Osteoblast (primary cell): ENCODE measurements at places on chromosomes 4 and X. TPM values are rescaled to one million over a fixed set of nuclear protein-coding genes. Genes with fewer than 3 reads are reported as not detected.

DNA sequence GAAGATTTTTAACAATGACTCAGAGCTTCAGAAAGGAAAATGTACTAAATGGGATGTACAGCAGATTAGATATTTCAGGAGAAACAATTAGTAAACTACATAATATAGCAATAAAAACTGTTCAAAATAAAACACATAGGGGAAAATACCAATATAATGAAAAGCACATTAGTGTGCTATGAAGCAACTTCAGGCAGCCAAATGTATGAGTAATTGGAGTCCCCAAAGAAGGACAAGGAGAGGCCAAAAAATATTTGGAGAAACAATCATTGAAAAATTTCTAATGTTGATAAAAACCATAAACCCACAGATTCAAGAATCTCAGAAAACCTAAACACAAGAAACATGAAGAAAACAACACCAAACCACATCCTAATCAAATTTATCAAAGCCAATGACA lies 129.3 kb upstream of the CHRDL1 start:
- no peak overlapping the region for H3K4me3 ChIP-seq
- H3K27ac ChIP-seq = no peak overlapping the region
- H3K36me3 ChIP-seq = no peaks in the 10 kb centered on the region
- no peak for DNase-seq
- no peaks in the 10 kb centered on the region for H3K4me1 ChIP-seq

GRCh38 chr4:158722291-158722916 lies 792 bp downstream of the PPID start:
- H3K4me1 ChIP-seq = peaks cover 10% of the 10 kb centered on the region
- DNase-seq = peak; percentile 86
- peaks cover 10% of the 10 kb centered on the region for H3K27me3 ChIP-seq
- H3K27ac ChIP-seq = peak overlapping the region; percentile 96
- peak overlapping the region; percentile 87 for H3K4me3 ChIP-seq
- peaks cover 29% of the 10 kb centered on the region for H3K36me3 ChIP-seq

- H3K36me3 ChIP-seq = no peaks in the 10 kb centered on the region
- no peak overlapping the region for H3K4me3 ChIP-seq
- no peak for DNase-seq
- H3K27me3 ChIP-seq = no peaks in the 10 kb centered on the region
- no peaks in the 10 kb centered on the region for H3K4me1 ChIP-seq
These were observed 396.7 kb downstream of the FSTL5 start for GRCh38 chr4:161767116-161767515.

- peak overlapping the region; percentile 14 for H3K4me3 ChIP-seq
- no peaks in the 10 kb centered on the region for H3K27me3 ChIP-seq
- peaks cover 29% of the 10 kb centered on the region for H3K4me1 ChIP-seq
- peak overlapping the region; percentile 51 for H3K27ac ChIP-seq
These were observed 58.0 kb downstream of the SH3BGRL start for GRCh38 chrX:81259714-81260395.

- no peak overlapping the region for H3K27ac ChIP-seq
- no peaks in the 10 kb centered on the region for H3K36me3 ChIP-seq
- H3K4me1 ChIP-seq = no peaks in the 10 kb centered on the region
- no peak for DNase-seq
These were observed 7.5 kb upstream of the HPGDS start for GRCh38 chr4:94350095-94350494.

- H3K27me3 ChIP-seq = no peaks in the 10 kb centered on the region
- peak overlapping the region; percentile 32 for H3K27ac ChIP-seq
- H3K36me3 ChIP-seq = no peaks in the 10 kb centered on the region
- H3K4me1 ChIP-seq = peaks cover 24% of the 10 kb centered on the region
These were observed 21.3 kb downstream of the ABCG2 start for GRCh38 chr4:88137112-88137511.

DNA sequence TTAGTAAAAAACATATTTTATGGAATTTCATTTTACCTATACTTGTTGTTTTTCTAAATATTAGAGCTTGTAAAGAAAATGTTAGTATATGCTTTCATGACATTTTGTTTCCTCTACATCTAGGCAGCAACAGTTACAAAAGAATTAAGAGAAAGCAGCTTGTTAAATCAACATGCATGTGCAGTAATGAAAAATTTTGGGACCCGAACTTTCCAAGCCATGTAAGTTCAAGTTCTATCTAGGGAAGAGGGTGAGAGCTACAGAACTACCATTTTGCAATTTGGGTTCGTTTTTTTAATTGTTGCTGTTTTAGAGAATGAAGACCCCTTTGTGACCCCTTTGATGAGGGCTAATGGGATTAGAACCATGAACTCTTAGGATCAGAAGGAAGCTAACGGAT lies 7.2 kb downstream of the AFP start:
- DNase-seq = no peak
- no peak overlapping the region for H3K4me3 ChIP-seq
- no peak overlapping the region for H3K27ac ChIP-seq
- H3K36me3 ChIP-seq = no peaks in the 10 kb centered on the region
- peaks cover 8% of the 10 kb centered on the region for H3K4me1 ChIP-seq
- H3K27me3 ChIP-seq = peaks cover 19% of the 10 kb centered on the region

GRCh38 chr4:47469951-47470350 lies 6.4 kb upstream of the COMMD8 start:
- H3K36me3 ChIP-seq = no peaks in the 10 kb centered on the region
- peaks cover 22% of the 10 kb centered on the region for H3K4me1 ChIP-seq
- H3K4me3 ChIP-seq = no peak overlapping the region
- no peak for DNase-seq

DNA sequence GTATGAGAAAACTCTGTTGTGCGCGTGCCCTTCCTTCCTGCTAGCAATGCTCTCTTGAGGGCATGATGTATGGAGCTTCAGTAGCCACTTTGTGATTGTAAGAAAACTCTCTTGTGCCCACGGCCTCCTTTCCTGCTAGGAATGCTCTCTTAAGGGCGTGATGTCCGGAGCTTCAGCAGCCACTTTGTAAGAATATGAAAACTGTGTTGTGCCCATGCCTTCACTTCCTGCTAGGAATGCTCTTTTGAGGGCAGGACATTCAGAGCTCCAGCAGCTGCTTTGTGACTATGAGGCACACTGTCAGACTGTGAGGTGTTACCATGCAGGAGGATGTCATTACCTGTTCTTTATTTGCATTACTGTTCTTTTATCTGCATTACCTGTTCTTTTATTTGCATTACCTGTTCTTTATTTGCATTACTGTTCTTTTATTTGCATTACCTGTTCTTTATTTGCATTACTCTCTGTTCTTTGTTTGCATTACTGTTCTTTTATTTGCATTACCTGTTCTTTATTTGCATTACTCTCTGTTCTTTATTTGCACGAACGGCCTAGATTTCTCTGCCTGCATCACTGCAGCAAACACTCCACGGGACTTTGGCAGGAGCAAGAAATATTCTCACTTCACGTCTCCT lies 166.7 kb downstream of the CRLF2 start:
- no peaks in the 10 kb centered on the region for H3K27me3 ChIP-seq
- H3K4me1 ChIP-seq = no peaks in the 10 kb centered on the region
- DNase-seq = no peak
- no peak overlapping the region for H3K27ac ChIP-seq
- H3K4me3 ChIP-seq = no peak overlapping the region

- DNase-seq = no peak
- no peaks in the 10 kb centered on the region for H3K36me3 ChIP-seq
- no peaks in the 10 kb centered on the region for H3K27me3 ChIP-seq
- peaks cover 27% of the 10 kb centered on the region for H3K4me1 ChIP-seq
- H3K4me3 ChIP-seq = no peak overlapping the region
These were observed 62.6 kb downstream of the WWC2 start for GRCh38 chr4:183161630-183162029.

GRCh38 chrX:103817502-103817901 lies 14.6 kb downstream of the RAB9B start:
- peaks cover 3% of the 10 kb centered on the region for H3K27me3 ChIP-seq
- DNase-seq = no peak
- no peak overlapping the region for H3K4me3 ChIP-seq
- no peaks in the 10 kb centered on the region for H3K4me1 ChIP-seq

DNA sequence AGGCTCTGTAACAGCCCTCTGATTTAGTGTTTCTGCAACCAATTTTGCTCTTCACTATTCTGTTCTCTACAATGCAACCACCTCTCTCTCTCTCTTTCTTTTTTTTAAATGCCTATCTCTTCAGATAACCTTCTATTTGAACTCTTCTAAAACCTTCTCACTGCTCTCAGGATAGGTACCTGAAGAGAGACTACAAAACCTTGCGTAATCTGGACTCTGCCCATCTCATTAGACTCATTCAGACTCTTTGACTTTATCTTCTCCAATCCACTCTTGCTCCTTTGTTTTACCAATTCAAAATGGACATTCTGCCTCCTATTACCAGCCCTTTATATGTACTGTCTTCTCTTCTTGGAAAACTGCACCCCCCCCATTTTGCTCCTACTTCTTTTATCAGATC lies 291.6 kb downstream of the CAMK2D start:
- peaks cover 8% of the 10 kb centered on the region for H3K36me3 ChIP-seq
- H3K27me3 ChIP-seq = no peaks in the 10 kb centered on the region
- peaks cover 64% of the 10 kb centered on the region for H3K4me1 ChIP-seq
- H3K27ac ChIP-seq = peak overlapping the region; percentile 96

- H3K4me3 ChIP-seq = peak within 1 kb of the TSS; percentile 77
These were observed at the start of gene PCDH18 for GRCh38 chr4:137531986-137532868. PCDH18 (minus strand) TSS chr4:137532494; CDS start chr4:137532088, 406 bp downstream.

DNA sequence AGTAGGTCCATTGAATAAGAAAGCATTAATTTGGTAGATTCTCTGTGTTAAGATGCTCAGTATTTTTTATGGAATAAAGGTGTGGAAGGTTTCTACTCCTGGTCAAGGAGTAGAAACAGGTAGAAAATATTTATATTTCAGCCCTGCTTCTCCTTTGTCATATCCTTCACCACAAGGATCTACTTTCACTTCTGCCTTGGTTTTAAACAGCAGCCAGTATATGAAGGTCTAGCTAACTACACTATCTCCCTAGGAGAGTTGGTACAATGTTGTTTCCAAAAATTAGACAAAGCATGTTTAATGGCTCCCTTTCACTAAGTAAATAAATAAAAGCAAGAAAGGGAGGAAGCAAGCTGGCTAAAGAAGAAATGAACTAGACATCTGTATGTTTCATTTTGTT lies 44.6 kb upstream of the GYPA start:
- no peaks in the 10 kb centered on the region for H3K4me1 ChIP-seq
- H3K27me3 ChIP-seq = no peaks in the 10 kb centered on the region
- H3K4me3 ChIP-seq = no peak overlapping the region

GRCh38 chrX:25016938-25017598 lies 1.3 kb upstream of the ARX start:
- no peak overlapping the region for H3K4me3 ChIP-seq
- DNase-seq = no peak
- peaks cover 94% of the 10 kb centered on the region for H3K27me3 ChIP-seq
- H3K36me3 ChIP-seq = no peaks in the 10 kb centered on the region
- H3K4me1 ChIP-seq = no peaks in the 10 kb centered on the region

DNA sequence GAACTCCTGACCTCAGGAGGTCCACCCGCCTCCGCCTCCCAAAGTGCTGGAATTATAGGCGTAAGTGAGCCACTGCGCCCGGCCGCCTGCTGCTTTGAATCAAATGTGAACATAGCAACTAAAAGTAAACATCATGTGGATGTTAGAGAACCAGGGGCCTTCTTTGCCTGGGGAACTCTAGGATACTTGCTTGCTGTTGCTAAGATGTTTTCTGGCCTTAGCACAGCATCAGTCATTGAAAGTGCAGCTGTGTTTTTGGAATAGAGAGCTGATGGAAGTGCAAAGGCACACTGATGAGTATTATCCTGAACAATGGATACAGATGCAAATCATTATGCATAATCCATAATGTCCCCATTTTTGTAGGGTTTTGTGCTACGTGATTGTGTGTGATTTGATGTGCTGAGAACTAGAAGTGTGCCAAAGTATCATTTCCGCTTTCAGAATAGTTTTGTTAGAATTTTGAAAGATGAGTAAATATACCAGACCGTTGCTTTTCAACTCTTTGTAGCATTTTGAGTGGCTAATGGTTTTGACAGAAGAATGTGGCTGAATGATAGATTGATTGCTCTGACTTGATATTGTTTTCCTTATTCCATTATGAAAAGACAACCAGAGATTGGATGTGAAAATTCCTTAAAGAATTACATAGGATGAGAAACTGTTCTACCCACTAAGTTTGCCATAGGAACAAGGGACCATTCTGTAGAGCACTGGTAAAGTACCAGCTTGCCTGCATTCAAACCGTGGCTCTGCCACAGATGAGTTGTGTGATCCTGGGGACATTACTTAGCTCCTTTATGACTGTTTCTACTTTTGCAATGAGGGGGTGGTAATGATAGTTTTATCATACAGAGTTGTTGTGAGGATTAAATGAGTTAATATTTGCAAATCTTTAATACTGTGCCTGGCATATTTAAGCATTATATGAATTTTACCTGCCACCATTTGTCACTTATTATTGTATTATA lies 74.7 kb downstream of the REPS2 start:
- DNase-seq = no peak
- no peaks in the 10 kb centered on the region for H3K36me3 ChIP-seq
- peaks cover 3% of the 10 kb centered on the region for H3K27me3 ChIP-seq
- H3K4me1 ChIP-seq = no peaks in the 10 kb centered on the region

- DNase-seq = no peak
- H3K36me3 ChIP-seq = no peaks in the 10 kb centered on the region
- no peak overlapping the region for H3K4me3 ChIP-seq
- no peaks in the 10 kb centered on the region for H3K27me3 ChIP-seq
- H3K27ac ChIP-seq = no peak overlapping the region
- H3K4me1 ChIP-seq = no peaks in the 10 kb centered on the region
These were observed 145.9 kb upstream of the ZFP42 start for GRCh38 chr4:187849556-187850225.

- H3K36me3 ChIP-seq = no peaks in the 10 kb centered on the region
- peak overlapping the region; percentile 89 for H3K27ac ChIP-seq
- H3K4me1 ChIP-seq = peaks cover 24% of the 10 kb centered on the region
- H3K27me3 ChIP-seq = no peaks in the 10 kb centered on the region
These were observed 29.1 kb downstream of the FHL1 start for GRCh38 chrX:136176399-136176825.

DNA sequence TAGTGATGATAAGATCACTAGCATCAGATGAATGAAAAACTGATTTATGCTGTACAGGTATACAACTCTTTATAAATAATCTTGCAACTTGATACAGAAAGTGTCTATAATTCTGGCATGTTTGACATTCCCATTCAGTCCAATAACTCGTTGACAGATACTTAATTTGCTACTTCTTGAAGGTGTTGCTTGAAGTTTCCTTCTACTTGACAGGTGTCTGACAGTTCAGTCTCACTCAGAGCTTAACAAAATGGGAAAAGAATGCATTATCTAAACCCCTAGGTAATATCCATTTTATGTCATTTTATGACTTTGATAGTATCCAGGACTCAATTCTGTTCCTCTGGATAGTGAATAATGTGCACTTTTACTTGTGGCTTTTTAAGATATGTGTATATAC lies 508.9 kb downstream of the GRID2 start:
- no peaks in the 10 kb centered on the region for H3K36me3 ChIP-seq
- H3K27ac ChIP-seq = no peak overlapping the region
- no peak for DNase-seq
- no peaks in the 10 kb centered on the region for H3K27me3 ChIP-seq
- no peak overlapping the region for H3K4me3 ChIP-seq
- no peaks in the 10 kb centered on the region for H3K4me1 ChIP-seq

The ARHGAP36 gene
- not detected in 2 replicates for total RNA-seq

The CLTRN gene
- 0.29 and 0.36 TPM in 2 replicates for total RNA-seq

The ARMCX1 gene
- total RNA-seq = 67.7 and 70.1 TPM in 2 replicates

The UBE2K gene
- total RNA-seq = 19.2 and 19.4 TPM in 2 replicates

The GYPA gene
- total RNA-seq = not detected in 2 replicates
